ENCODE measurements at places on chromosomes 1 and 21.

GRCh38 chr1:228368801-228369607, 37.6 kb downstream of the TRIM11 start:
- DNase-seq, result no peak

- no peak for DNase-seq
Observed at GRCh38 chr1:213858581-213858980, 129.2 kb upstream of the PROX1 start.

DNA sequence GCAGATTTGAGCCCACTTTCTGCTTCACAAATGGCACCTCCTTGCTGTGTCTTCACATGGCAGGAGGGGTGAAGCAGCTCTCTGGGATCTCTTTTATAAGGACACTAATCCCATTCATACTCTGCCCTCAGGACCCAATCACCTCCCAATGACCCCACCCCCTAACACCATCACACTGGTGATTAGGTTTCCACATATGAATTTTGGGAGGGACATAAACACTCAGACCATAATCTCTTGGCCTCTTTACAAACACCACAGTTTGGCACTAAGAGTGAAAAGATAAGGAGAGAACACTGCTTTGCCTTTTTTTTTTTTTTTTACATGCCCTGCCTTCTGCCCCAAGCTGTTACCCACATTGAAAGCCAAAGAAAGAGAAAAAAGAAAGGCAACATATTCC, 166.2 kb upstream of the NFIA start:
- no peak for DNase-seq

DNA sequence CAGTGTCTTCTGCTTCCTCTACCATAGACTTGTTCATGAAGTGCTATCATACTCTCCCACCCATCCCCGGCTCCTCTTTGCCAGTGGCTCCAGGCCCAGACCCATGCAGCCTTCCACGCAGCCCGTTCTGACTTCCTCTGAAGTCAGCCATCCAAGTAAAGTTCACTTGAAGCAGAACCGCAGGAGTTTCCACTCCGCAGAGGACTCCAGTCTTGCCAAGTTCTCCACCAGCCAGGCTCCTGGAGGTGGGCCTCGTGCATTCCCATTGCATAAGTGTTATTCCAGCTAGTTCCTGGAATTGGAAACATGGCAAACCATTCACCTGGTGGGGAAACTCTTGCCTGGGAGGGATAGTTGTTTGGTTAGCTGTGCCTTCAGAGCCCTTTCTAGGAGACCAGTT, 185.1 kb downstream of the PLPP3 start:
- DNase-seq, result no peak

DNA sequence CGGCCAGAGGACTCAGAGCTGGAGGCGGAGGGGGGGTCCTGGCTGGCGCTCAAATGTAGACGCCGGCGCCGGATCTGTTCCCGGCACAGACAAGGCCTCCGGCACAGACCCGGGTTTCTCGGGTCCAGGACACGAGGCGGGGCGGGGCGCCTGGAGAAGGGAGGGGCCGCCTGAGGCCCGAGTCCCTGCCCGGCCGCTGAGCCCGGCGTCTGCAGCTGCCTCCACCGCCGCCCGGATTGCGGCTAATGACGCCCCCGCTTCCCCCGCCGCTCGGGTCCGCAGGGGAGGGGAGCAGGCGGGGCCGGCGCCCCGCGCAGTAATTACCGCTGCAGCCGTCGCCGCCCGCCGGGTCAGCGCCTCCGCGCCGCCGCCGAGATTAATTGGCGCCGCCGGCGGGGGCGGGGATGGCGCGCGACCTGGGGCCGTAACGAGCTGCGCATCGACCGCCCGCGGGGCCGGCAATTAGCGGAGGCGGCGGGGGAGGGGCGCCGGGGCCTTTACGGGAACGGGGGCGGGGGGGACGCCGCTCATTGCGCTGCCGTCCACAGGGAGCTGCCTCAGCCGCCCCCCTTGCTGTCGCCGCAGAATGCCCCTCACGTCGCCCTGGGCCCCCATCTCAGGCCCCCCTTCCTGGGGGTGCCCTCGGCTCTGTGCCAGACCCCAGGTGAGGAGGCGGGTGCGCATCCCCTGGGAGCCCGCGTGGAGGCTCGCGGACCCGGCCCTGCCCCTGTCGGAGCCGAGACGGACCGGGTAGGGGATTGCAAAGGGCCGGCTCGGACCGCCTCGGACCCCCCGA, 17.3 kb downstream of the NOC2L start:
- DNase-seq, result peak; percentile 53

DNA sequence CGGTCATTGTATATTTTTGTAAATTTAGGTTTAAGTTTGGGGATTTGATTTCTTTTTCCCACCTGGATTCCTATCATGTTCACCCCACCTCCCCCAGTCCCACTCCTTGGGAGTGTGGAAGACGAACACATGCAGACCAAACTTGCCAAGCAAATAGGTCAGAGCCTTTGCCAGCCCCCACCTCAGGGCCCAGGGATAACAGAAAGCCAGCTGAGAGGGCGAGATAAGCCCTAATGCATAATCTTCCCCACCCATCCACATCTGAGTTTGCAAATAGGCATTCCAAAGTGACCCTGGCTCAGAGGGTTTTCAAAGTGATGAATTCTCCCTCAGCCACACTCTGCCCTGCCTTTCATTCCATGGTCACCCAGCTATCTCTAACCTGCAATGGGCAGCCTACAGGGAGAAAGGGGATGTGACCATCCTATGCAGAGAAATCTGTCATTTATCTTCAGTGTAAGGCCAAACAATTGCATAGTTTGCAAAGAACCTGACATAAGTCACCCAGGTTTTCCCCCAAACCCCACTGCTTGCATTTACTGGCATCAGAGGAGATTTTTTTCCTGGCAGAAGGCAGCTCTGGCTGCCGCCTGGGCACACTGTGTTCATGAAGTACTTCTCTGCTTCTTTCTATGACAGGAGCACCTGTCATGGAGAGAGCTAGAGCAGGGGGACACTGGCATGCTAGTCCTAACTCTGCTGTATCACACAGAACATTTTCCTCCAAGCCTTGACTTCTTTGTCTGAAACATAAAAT, 69.0 kb upstream of the NFIA start:
- no peak for DNase-seq

- no peak for DNase-seq
Observed at GRCh38 chr1:42142894-42143675, 10.1 kb upstream of the GUCA2B start.

- no peak for DNase-seq
Observed at GRCh38 chr21:38123626-38124025, 133.2 kb upstream of the KCNJ15 start.

- DNase-seq, result no peak
Observed at GRCh38 chr1:168835176-168835575, 106.2 kb upstream of the DPT start.

DNA sequence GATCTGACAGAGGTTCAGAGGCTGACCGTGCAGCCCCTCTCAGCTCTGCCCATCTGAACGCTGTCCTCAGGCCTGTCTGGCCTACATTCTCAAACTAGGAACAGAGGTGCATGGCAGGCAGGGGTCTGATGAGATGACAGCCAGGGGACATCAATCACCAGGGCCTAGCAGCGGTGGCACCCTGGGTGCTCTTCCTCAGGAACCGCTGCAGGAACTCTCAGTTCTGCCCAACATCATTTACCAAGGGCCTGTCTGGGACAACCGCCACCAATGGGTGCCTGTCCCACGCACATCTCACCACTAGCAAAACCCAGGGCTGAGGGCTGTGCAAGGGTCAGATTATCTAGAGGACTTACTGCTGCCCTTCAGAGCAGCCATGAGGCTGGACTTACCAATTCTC, 245.7 kb downstream of the TOMM20 start:
- DNase-seq, result no peak

GRCh38 chr21:31480228-31480627, 136.2 kb upstream of the TIAM1 start:
- no peak for DNase-seq

DNA sequence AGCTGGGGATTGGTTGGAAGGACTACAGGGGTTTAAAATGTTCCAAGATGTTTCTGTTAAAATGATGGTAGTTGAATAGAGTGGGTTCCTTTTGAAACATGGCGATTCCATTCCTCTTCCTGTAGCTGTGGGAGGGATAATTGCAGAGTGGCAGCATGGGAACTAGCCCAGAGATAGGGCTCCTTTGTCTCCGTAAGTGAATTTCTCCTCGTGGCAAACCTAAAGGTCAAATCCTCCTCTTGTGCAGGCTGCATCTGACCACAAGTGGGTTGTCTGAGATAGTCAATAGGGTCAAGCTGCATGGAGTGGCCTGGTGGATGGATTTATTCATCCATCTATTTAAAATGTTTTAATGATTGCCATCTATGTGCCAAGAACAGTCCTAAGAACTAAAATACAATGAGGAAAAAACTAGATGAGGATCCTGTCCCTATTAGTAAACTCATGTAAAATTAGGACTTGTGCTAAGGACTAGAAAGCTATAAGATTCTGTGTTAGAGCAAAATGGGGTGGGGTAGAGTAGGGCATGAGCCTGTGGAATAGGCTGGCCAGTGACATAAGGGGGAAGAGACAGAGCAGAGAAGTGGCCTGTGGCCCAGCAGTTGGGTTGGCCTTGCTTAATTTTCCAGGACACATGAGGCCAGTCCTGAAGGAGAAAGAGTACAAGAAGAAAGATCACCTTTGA, 89.1 kb upstream of the IVNS1ABP start:
- no peak for DNase-seq

DNA sequence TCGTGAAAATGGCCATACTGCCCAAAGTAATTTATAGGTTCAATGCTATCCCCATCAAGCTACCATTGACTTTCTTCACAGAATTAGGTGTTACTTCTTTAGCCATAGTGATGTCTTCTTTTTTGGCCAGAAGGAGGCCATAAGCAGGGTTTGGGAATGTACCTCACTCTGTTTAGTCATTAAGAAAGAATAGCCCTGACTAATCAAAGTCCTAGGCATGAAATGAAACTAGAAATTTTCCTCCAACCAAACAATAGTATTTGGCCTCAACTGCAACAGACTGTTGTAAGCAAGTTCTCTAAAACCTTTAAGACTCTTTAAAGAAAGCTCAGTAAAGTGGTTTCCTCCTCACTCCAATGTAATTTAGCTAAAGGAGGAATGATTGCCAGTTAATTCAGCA, 163.9 kb downstream of the AKT3 start:
- DNase-seq, result no peak

DNA sequence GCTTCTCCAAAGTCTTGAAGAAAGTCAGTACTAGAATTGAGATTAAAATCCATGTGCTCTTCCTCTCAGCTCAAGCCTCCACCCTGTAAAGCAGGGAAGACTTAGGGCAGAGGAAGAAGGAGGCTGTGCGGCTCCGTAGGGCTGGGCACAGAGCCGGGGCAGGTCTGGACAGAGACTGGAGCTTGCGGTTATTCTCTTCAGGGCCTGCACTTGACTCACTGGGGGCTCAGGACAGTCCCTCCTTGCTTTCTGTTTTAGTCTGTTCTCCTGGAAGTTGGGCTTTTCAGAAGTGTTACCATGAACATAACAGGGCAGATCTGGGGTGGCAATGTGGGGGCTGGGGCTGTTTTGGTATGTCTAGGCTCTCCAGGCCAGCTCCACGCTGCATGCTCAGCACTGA, 21.6 kb upstream of the TRABD2B start:
- DNase-seq, result no peak

DNA sequence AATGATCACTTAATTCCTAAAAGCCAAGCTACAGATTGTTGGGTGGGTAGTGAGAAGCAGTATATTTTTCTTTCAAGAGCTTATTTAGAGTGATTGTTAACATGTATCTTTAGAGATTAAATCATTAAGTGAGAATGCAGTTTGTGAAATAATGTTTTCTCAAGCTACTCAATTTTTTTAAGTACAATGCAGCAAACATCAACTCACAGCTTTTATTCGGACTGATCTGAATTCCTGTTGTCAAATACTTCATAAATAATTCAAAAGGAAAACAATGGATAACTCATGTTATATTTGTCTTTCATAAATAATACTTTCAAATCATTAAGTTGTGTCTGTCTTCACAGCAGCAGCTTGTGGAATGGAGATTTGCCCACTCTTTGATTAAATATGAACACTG, 271.1 kb upstream of the DEPDC1 start:
- DNase-seq, result no peak

DNA sequence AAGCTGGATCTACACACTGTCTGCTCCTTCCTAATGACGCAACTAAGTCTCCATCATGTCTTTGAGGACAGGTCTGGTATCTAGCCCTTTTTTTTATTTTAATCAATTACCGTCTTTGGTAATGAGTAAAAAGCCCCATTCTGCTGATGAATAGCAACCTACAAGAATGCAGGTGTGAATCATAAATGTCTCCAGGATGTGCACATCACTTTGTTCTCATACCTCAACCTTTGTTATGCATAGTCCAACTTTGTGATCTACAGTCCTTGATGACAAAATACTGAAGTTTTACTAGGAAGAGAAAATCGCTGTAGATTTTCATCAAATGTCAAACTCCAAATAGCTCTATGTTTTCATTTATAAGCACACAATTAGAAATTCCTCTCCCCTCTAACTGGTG, 39.3 kb downstream of the PLPPR5 start:
- DNase-seq, result no peak

DNA sequence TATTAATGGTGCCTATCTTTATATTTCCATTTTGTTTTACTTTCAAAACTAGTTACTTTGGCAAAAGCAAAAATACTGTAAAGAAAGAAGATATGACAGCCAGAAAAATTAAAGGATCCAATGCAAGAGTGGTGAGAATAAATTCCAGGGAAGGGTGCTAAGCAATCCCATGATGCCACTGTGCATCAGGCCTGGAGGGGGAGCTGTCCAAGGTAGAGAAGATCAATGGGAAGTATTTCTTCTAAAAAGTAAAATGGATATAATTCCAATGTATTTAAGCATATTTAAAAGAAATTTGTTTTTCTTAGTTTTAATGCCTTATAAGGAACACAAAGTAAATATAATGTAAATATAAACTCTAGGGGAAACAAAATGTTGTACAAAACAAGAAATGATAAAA, 1382.2 kb upstream of the B3GALT2 start:
- DNase-seq, result no peak

GRCh38 chr1:153356392-153357075, 1.1 kb upstream of the S100A9 start:
- no peak for DNase-seq

DNA sequence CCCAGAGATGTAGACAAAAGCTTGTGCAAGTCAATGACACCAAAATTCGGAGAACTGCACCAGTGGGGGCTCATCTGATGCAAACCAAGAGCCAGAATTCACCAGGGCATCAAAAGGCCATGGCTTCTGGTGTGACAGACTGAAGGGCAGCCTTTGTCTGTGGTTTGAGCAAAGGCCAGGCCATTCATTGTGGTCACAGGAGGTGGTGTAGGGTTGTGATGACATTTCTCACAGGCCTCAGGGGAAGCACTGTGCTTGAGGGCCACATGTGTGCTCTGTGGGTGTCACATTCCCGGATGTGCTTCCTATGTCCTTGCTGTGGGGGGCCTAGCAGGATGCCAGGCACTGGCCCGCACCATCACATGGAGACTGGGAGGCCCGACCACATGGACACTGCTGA, 22.5 kb upstream of the KCNE1 start:
- no peak for DNase-seq

- DNase-seq, result no peak
Observed at GRCh38 chr1:205028924-205029323, 14.1 kb upstream of the CNTN2 start.
